ENCODE measurements at places on chromosomes 11 and 22.

DNA sequence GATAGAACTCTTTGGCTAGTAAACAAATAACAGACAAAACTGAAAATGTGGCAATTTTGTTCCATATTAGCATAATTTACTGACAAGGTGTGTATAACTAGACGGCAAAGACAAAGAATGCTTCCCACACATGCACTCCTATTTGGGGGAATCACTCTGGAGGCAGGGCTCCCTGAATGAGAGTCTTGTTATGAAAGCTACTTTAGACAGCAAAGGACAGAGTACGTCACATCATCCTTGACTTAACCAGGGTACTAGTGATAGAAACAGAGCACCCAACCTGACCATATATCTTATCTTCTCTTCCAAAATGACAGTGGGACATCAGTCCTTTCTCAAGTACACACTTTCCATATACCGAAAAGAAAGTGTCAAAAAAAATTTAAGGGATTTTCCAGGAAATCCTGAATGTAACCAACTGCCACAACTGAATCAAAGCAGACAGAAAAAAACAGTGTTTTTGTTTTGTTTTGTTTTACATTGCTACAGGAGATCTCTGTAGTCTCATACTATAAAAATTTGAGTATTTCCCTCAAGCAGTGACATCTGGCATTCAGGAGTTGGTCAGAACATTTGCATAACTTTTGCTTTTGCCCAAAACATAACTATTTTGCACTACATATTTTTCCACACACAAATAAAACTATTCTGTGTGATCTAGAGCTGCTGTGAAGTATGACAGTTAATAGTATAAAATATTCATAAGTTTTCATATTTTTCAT lies 98.9 kb downstream of the ARHGAP20 start:
- DNase-seq = no peak

DNA sequence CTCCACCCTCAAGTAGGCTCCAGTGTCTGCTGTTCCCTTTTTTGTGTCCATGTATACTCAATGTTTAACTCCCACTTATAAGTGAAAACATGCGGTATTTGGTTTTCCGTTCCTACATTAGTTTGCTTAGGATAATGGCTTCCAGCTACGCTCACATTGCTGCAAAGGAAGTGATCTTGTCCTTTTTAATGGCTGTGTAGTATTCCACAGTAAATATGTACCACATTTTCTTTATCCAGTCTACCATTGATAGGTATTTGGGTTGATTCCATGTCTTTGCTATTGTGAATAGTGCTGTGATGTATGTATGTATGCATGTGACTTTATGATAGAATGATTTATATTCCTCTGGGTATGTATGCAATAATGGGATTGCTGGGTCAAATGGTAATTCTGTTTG lies 144.6 kb downstream of the BRD1 start:
- no peak for DNase-seq

DNA sequence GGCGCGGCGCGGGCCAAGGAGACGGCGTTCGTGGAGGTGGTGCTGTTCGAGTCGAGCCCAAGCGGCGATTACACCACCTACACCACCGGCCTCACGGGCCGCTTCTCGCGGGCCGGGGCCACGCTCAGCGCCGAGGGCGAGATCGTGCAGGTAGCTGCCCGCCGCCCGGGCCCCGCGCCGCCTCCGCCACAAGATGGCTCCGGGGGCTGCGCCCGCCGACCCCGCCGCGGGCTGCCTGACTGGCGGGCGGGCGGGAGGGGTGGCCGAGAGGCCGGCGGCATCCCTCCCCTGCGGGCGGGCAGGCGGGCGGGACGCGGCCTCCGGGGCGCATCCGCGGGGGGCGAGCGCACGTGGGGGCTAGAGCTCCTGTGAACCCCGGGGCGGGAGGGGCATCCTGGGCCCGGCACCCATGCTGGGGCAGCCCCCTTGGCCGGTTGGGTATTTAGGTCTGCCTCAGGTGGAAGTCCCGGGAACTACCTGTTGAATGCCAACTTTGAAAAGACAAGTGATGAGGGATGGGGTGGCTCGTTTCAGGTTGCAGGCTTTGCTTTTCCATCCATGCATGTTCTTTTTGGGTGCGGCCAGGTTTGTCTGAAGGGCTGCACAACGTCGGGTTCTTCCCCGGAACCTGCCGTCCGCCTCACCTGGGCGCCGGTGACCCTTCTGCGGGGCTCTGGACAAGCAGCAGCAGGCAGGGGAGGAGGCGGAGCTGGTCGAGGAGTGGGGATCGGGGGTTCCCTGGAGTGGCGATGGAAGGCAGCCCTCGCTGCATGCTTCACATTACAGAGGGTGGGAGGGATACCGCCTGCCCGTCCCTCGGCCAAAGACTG lies 760 bp downstream of the ZNRF3 start:
- DNase-seq = no peak

- no peak for DNase-seq
Observed at GRCh38 chr22:50739894-50740293, 1.9 kb downstream of the ACR start.

GRCh38 chr11:92330114-92330513 lies 105.5 kb downstream of the FAT3 start:
- no peak for DNase-seq

DNA sequence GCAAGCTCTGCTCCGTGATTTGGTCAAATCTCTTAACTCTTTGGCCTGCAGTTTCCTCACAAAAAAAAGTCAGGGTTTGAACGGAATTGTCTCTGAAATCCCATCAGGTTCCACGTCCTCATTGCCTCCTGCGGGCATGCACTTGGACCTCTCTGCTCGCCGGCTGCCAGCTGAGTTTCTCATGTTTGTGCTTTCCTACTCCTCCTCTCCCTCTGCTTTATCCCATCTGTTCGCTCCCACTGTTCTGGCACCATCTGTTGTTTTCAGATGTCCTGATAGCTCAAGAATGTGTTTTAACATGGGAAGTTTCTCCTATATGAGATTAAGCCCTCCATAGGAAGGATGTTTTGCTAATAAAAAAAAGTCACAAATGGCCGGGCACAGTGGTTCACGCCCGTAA lies 49.4 kb upstream of the ARHGAP42 start:
- DNase-seq = no peak

GRCh38 chr22:30282616-30283046 lies 6.7 kb downstream of the CASTOR1 start:
- DNase-seq = no peak

- no peak for DNase-seq
Observed at GRCh38 chr11:2129699-2130366, 9.4 kb downstream of the IGF2 start.

GRCh38 chr11:120182372-120182771 lies 28.5 kb upstream of the OAF start:
- no peak for DNase-seq

DNA sequence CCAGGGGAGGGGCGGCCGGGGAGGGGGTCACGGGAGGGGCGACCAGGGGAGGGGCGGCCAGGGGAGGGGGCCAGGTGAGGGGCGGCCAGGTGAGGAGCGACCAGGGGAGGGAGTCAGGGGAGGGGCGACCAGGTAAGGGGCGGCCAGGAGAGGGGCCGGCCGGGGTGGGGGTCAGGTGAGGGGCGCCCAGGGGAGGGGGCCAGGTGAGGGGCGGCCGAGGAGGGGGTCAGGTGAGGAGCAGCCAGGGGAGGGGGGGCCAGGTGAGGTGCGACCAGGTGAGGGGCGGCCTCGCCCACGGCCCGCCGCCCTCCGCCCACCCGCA lies 355 bp downstream of the TESMIN start:
- no peak for DNase-seq

DNA sequence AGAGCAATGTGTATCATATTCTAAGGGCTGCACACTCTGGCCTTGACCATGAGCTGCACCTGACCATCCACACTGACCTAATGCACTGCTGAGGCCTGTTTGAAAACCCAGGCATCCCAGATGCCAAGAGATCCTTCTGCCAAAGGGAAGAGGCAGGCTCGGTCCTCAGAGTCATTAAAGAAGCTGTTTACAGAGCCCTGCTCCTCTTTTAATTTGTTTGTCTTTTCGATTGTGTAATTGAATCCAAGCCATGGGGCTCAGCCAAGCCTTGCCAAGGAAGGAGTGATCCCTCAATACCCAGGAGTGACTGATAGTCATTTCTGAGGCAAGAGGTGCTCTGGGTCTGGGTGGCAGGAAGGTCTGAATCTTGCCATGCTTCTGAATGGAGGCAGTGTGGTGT lies 94.5 kb upstream of the ISX start:
- DNase-seq = no peak

- DNase-seq = no peak
Observed at GRCh38 chr11:129973068-129973467, 29.6 kb downstream of the PRDM10 start.

DNA sequence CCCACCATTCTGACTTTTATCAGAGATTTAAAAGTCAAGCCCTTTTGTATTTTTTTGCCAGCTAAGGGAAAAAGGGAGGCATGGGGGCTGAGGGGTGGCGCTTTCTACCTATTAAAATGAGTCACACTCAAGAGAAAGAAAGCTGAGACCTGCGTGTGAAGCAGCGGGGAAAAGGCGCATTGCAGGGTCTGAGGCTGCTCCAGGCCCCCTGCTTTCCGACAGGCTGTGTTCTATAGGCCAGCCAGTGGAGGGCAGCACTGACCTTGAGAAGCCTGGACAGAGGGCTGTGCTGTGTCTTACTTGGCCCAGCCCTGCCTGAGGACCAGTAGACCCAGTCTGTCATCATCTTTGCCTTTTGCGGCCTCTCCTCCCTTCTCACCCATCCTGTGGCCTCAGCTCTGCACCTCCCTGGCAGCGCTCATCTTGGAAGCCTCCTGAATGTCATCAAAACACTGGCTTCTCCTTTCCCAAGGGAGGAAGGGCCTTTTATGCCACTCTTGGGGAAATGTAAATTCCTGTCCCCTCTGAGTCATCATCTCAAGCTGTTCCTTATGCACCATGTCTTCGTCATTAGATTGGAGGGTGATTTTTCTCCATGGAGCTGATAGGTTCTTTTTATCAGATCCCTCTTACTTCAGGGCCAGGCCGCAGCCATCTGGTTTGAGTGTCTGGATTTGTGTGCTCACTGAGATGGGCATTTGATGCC lies 12.6 kb upstream of the MAPK8IP1 start:
- DNase-seq = no peak

DNA sequence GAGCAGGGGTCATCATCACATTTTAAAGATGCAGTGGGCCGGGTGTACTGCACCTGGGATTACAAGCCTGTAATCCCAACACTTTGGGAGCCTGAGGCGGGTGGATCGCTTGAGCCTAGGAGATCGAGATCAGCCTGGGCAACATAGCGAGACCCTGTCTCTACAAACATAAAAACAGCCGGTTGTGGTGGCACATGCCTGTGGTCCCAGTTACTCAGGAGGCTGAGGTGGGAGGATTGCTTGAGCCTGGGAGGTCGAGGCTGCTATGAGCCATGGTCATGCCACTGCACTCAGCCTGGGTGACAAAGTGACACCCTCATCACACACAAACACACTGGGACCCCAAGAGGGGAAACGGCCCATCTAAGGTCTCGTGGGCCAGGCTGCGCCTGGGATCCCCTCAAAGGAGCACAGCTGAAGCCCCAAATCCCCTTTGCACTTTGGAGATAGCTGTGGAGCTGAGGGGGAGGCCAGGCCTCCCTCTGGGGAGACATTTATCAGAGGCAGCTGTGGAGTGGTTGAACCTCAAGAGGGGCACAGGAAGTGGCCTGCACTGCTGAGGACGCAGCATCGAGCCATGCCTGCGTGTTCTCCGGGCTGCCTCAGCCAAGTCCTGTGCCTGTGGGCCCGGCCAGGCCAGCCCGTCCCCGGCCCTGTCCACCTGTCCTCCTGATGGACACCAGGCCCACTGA lies 27.5 kb downstream of the OSBPL5 start:
- no peak for DNase-seq

GRCh38 chr11:5596607-5597201 lies at the start of gene TRIM6:
TRIM6 (plus strand) TSS chr11:5596637; CDS start chr11:5596898, 261 bp downstream.
- DNase-seq = no peak

DNA sequence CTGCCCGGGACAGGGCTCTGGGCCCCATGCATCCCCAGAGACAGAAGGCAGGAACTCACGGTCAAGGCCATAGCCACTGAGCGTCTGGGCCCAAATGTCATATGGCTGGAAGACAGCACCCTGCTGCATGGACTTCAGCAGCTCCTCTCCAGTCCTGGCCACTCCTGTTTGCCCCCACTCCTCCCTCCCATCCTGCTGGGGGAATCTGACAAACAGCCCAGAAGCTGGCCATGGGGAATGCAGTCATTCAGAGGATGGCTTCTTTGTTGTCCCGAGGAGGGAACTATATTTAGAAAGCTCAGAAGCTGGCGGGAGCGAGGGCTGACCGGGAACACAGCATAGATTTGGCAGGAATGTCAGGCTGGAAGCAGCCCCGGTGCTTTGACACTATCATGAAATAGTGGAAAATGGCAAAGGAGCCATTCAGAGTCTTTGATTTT lies 35.0 kb downstream of the DKK3 start:
- DNase-seq = no peak
